ENCODE measurements at places on chromosomes 6 and 20. TPM values are rescaled to one million over a fixed set of nuclear protein-coding genes. Genes with fewer than 3 reads are reported as not detected.

GRCh38 chr6:34610819-34611477 is 54.8 kb upstream of the SPDEF start:
- no peak for DNase-seq

GJA10 gene
- 3.5 TPM for total RNA-seq

- DNase-seq, result no peak
These were observed 46.7 kb downstream of the RALY start for GRCh38 chr20:34040300-34040995.

DNA sequence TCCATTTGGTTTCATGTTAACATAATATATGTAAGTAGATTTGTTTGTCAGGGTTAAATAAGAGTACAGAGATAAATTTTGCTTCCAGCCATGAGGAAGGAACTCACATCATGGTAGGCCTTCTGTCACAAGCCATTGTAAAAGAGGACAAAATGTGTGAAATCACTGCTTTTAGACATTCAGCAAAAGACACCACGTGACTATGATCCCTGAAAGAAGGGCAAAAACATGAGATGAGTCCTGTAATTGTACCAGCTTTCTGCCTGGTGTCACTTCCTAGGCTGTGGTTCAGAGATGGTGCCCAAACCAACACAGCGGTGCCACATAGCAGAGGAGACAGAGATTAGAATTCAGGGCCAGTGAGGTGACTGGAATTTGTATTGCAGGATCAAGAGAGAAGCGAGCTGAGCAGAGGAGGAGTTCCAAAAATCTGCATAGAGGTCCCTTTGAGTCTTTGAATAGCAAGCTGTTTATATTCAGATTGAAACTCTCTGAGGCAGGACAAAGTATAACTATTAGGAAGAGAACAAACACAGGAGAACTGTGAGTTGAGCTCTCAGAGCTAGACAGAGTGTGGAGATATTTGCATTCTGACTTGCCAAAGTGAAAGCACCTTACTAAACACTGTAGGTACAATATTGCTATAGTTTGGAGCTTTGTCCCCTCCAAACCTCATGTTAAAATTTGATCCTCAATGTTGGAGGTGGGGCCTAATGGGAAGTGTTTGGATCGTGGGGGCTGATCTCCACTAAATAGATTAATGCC is 52.6 kb upstream of the PDE7B start:
- DNase-seq, result no peak

DNA sequence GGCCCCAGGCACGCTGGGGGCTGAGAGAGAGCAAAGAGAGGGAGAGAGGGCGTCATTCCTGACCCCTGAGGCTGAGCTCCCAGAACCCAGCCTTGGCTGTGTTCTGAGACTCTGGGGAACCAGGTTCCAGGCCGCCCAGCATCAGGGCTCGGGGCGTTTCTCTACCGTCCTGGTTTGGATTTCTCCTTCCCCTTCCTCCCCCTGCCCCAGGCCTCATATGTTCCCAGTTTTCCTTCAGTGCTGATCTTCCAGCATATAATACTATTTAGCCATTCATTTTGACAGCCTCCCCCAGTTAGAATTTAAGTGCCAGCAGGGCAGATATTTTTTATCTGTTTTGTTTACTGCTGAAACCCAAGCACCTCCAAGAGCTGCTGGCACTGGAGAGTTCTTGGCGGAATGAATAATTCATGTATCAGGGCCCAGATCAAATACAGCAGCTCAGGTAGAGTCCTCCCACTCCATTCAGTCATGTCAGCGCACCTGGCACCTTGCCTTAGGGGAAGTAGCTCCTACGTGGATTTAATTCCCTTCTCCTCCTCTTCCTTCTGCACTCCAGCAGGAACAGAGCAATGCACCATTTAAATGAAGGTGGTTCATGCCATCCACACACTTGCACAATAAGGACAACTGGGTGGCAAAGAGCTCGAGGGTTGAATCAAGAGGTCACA is 23.4 kb upstream of the FRMD1 start:
- no peak for DNase-seq

DNA sequence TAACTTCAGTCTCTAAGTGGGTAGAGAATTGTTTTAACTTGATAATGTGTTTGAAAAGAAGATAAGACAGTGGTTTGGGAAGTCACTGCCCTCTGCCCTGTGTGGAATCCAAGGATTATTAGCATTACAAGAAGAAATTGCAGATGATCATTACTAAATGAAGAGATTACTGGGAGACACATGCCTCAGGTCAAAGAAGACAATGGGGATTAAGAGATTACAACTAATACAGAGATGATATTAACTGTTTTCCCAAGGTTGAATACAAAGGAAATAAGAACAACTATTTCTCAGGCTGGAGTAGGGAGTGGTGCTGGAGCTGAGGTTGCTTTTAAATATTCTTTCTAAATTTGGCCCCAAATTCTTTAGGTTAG is 166.0 kb downstream of the TRMT11 start:
- DNase-seq, result no peak

AGER gene
- total RNA-seq, result 29.4 TPM

DNA sequence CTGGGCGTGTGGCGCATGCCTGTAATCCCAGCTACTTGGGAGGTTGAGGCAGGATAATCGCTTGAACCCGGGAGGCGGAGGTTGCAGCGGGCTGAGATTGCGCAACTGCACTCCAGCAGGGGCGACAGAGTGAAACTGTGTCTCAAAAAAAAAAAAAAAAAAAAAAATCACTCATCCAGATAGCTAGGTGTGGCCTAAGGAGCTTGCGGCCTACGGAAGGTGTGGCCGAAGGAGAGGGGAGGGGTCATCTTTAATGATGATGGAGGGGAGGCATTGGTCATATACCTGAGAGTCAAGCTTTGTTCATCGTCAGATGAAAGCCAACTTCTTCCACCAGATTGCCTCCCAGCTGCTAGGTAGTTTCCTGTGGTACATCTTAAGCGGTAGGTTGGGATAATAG is 801 bp upstream of the PPARD start:
- no peak for DNase-seq

PTCRA gene
- total RNA-seq, result not detected

- DNase-seq, result no peak
These were observed 20.4 kb downstream of the ZNF337 start for GRCh38 chr20:25676164-25676809.

- no peak for DNase-seq
These were observed 282.9 kb upstream of the RUNX2 start for GRCh38 chr6:45045253-45045601.

GRCh38 chr20:49483018-49483695 is 689 bp upstream of the KCNB1 start:
- no peak for DNase-seq

GRCh38 chr6:129748901-129749748 is 39.1 kb upstream of the ARHGAP18 start:
- DNase-seq, result no peak

DPPA5 gene
- not detected for total RNA-seq

UBE3D gene
- total RNA-seq, result 4.8 TPM

PKHD1 gene
- total RNA-seq, result not detected

GRCh38 chr20:44460795-44461141 is 14.9 kb upstream of the TTPAL start:
- DNase-seq, result no peak

DNA sequence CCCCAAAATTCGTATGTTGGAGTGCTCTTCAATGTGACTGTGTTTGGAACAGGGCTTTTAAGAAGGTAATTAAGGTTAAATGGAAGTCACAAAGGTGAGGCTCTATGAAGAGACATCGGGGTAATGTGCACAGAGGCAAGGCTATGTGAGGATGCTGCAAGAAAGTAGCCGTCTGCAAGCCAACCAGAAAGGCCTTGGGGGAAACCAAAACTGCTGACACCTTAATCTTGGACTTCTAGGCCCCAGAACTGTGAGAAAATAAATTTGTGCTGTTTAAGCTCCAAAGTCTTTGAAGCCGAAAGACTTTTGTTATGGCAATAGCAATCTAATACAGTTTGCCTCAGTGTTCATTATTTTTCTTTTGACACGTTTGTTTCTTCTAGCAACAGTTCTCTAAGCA is 2.4 kb upstream of the IRAK1BP1 start:
- DNase-seq, result no peak

CD109 gene
- 15.0 TPM for total RNA-seq

DNA sequence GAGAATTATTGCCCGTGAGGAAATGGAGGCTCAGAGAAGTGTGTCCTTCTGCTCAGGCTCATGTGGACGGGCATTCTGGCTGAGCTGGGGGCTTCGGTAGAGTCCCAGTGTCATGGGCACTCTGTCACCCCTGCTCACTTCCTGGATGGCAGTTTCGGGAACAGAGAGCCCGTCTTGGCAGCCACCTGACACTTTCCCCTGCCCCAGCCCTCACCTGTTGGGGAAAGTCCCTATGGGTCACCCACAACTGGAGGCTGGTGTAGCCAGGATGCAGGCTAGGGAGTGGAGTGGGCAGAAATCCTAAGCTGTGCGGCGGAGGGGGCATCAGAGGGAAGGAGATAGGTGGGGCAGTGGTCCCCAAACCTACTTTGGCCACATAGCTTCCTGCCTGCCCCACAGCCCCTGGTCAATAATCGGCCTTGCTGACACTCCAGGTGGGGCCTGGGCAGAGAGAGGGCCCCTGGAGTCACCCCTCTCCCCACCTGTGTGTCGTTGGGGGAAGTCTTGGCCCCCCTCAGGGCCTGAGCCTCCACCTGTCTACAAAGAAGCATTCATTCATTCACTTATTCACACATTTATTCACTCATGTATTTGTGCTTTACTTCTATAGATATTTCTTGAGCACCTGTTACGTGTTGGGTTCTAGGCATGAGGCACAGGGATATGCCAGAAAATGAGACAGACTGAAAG is 40.5 kb downstream of the SNAI1 start:
- DNase-seq, result no peak

DNA sequence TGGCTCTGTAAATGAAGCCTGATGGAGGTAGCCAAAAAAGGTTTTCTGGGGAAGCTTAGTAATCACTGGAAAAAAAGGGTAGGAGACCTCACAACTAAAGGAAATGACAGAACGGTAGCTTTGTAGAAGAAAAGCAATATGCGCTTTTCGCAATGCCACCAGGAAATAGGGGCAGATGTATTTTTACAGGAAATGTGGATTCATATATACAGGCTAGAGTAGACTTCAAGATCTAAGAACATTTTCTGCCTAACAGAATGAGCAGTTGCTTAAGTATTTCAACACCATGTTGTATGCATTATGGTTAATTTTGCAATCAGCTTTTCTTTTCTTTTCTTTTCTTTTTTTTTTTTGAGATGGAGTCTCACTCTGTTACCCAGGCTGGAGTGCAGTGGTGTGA is 219.6 kb downstream of the CD83 start:
- DNase-seq, result no peak

NCOA5 gene
- 24.6 TPM for total RNA-seq

- no peak for DNase-seq
These were observed 71.5 kb upstream of the B3GAT2 start for GRCh38 chr6:71028236-71028876.

DNA sequence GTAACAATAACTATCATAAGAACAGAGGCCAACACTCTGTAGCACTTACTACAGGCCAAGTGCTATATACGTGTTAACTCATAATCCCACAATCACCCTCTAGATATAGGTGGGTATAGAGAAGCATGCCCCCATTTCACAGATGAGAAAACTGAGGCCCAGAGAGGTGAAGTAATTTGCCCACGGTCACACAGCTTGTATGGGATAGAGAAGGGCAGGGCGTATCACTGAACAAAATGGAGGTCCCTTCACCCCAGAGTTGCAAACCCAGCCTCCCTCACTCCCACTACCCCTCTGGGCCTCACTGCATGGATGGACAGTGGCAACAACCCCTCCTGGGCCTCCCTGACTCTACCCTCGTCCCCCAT is 31.8 kb upstream of the PTGIS start:
- DNase-seq, result no peak

Measured in activated CD4-positive, alpha-beta memory T cell treated with anti-CD3 and anti-CD28 coated beads, Interleukin-2, amount 10 ng/mL, durations not matched to agents 7 days and 5 days (primary cell).